Left renal pelvis (tissue), 4 donors: ENCODE measurements at places on chromosomes 7 and 10. TPM values are rescaled to one million over a fixed set of nuclear protein-coding genes. Genes with fewer than 3 reads are reported as not detected.

Gene FAM25C
- not detected for polyA plus RNA-seq

Gene TLX1
- polyA plus RNA-seq: not detected

Gene TAS2R4
- polyA plus RNA-seq: 1.2 TPM

Gene UBE2D4
- 18.7 TPM for polyA plus RNA-seq

Gene MKX
- 0.70 TPM for polyA plus RNA-seq

Gene SPDYE16
- 1.6 TPM for polyA plus RNA-seq

Gene VPS41
- polyA plus RNA-seq: 66.5 TPM

Gene KNDC1
- 10.0 TPM for polyA plus RNA-seq

Gene CPXM2
- 5.5 TPM for polyA plus RNA-seq

DNA sequence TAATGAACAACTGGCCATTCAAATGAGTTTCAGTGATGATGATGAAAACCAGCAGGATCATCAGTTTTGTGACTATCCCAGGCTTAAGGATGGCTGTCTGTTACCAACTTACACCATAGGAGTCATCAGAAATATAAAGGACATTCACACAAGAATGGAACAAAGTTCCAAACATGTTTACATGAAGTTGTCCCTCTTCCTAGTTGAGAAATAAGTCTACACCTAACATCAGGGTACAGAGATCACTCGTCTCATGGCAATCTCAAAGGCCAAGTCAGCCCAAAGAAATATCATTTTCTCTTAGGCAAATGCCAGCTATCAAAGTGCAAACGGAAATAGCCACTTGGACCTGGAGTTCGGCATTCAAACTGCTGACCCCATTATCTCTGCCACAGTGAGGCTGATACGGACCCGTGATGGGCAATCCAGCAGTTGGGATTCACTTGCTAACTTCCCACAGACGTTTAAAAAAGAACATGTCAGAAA is 53.0 kb downstream of the CREB3L2 start:
- DNase-seq: no peak

DNA sequence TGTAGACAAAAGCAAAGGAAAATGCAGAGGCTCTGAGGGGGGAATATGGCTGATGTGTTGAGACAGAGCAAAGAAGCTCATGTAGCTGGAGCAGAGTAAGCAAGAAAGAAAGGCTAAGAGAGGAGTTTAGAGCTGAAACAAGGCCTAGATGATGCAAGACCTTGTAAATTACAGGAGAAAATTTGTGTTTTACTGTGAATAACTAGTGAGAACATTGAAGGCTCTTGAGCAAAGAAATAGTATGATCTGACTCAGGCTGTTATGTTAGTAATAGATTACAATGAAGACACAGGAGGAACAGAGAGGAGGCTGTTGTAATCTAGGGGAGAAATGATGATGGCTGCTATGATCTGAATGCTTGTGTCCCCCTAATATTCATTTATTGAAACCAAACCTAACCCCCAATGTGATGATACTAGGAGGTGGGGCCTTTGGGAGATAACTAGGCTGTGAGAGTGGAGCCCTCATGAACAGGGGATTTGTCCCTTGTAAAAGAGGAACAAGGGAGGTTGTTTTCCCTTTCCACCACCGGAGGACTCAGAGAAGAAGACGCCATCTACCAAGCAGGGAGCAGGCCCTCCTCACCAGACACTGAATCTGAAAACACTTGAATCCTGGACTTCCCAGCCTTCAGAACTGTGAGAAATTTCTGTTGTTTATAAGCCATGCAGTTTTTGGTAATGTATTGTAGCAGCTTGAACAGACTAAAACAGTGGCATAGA is 394.9 kb downstream of the HTR7 start:
- no peak for DNase-seq

DNA sequence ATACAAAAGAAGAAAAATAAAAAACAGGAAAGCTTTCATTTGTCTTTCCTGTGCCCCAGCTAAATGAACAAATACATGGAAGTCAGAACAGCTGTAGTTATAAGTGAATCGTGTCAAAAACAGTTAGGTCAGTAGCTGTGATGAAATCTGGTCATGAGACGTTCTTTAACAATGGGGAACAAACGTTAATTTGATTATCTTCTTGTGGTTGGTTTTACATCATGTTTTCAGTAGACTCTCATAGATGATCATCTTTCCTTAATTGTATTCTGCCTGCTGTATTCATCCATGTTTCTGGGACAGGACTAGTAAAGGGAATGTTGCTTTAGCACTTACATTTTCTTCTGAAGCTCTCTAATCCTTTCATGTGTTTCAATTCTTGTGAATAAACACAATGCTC is 97.0 kb downstream of the PCLO start:
- DNase-seq: no peak

GRCh38 chr10:62681211-62681940 is 123.1 kb upstream of the ADO start:
- DNase-seq: no peak

GRCh38 chr10:126187399-126187798 is 200.9 kb downstream of the ADAM12 start:
- no peak for DNase-seq

DNA sequence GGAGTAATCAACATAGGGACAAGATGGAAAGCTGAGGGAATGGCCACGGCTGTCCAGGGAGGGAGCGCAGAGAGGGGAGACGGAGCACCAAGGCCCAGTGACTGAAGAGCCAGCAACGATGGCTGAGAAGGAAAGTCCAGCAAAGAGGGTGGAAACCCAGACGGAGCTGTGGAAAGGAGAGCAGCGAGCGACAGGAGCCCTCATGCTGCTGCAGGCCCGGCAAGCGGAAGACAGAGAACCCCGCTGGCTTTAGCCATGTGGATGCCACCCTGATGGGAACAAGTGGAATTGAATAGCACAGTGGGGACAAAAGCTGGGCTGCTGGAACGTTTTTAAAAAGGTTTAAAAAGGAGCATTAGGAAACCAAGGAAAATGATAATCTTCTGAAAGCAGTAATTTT is 82.9 kb upstream of the DDC start:
- DNase-seq: no peak

DNA sequence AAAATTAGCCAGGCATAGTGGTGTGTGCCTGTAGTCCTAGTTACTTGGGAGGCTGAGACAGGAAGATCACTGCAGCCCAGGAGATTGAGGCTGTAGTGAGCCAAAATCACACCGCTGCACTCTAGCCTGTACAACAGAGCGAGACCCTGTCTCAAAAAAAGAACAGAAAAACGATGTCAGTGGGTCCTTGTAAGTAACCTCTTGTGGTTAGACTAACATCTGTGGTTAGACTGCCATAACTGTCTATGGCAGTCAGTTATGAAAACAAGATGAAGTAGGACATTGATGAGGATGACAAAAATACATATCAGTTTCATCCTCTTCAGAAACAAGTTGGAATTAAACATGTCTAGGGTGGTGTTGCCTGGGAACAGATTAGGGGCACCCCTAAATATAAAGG is 53.3 kb downstream of the AKAP9 start:
- DNase-seq: no peak

DNA sequence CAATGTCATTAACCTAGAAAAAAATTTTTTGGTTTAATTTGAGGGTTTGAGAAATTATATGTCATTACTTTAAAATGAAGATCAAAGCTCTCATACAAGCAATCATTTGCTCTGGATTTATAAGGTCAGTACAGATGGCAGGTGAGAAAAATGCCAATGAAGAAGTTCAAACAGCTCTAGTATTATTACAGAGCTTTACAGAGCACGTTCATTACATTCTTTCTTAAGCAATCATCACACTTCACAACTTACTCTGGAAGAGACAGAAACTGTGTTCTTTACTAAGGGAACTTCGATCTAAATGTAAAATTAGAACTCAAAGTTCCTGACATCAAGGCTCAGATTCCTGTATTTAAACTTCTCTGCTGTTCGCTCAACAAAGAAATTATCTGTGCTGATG is 153.4 kb downstream of the ATE1 start:
- DNase-seq: no peak

DNA sequence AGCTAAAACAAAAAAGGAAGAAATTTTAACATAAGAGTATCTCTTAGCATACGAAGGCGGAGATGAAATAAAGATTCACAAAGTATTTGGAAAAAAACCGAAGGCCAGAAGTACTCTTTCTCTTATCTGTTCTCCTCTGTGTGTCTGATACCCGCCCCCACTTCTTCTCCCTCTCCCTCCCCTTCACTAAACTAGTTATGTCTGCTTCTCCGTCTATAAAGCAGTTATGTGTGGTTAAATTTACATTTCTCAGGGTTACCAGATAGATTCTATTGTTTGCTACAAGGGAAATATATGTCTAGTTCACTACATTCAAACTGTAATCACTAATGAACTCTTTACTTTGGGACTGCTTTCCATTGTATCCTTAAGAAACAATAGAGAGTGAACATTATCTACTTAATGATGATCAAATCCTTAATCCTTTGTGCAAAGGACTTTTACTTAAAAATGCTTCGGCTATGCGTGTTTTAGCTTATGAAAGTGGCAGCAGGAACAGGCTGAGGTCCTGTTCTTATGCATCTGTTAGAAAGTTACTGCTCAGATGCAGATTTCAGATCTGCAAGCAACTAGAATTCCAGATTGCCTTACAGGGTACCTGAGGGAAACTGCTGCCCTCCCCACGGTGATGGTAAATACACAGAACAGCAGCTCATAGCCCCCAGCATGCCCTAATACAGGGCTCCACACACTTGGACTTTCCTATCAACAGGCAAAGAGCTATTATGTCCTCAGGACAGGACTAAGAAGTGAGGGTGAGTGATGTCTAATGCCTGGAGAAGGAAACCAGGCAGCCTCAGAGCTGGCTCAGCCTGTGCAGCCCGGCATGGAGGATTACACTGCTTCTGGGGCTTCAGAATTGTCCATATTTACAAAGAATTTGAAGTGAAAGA is 273.3 kb downstream of the FZD1 start:
- DNase-seq: no peak

GRCh38 chr10:124000792-124001201 is 92.6 kb downstream of the CHST15 start:
- no peak for DNase-seq

DNA sequence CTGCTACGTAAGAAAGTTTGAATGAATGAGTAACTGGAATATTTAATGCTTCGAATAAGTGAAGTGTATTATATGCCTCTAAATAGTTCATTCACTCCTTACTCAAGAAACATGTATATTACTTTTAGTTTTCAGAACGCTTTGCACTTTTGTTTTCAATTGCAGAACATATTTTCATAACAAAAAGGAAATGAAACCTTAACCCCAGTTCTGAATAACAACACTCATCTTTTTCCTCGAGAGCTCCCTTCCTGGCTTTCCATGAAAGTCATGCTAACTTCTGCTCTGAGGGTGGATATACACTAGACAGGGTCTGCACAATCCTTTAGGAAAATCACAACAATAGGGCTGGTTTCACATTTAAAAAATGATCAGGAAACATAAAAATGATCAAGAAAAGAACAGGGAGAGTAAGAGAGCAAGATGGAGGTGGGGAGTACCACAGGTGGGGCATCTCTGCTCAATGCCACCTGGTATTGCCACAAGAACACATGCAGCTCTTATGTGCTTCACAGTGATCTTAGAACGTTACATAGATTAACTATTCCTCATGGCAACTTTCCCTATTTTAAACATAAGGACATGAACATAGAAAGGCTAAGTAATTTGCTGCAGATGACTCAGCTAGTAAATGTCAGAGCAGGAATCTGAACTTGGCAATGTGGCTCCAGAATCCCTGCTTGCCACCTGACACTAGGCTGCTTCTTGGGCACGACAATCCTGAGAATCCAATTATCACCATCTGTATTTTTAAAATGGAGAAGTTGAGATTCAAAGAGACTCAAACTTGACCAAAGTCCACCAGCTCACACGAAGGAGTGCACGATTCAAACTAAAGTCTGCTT is 219.5 kb upstream of the AOAH start:
- no peak for DNase-seq

DNA sequence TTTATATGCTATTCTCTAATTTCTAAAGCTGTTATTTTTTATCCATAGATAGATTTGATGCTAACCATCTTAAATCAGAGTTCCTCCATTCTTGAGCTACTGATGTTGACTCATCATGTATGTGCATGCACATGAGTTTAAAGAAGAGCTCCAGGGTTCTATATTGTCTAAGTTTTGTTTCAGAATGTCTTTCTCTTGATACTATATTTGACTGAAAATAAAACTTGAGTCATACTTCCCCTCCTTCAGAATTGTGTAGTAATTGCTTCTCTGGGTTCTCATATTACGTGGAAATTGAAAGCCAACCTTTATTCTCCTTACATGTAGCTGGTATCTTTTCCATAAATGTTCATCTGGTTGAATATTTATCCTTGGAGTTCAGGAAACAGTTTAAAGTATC is 89.4 kb downstream of the LRRTM3 start:
- no peak for DNase-seq

DNA sequence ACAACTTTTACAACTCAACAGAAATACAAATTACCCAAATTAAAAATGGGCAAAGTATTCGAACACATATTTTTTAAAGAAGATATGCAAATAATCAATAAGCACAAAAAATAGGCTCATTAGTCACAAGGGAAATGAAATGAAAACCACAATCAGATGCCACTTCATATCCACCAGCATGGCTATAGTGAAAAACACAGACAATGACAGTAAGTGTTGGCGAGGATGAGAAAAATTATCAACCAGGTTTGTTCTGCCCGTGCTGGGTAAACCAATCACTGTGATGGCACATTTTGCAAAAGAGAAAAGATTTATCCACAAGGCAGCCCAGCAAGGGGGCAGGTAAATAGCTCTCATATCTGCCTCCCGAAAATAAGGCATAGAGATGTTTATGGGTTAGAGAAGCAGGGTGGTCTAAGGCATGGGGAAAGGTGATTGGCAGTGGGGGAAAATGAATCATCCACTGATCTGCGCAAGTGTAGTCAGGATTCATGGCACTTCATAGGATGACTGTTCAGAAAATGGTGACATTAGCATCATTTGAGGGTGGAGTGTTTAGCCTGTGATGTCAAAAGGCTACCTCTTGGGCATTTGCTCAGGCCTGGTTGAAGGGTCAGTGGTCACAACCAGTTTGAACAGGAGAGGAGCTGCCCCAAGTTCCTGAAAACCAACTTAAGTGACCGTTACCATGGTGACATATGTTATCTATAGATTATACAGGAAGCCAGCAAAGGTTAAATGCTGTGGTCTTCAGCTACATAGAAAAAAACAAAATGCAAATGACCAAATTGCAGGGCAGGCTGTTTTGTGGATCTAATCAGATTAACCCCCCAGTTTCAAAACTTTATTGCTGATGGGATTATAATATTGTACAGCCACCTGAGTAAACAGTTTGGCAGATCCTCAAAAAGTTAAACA is 8.0 kb upstream of the CFAP70 start:
- DNase-seq: no peak

DNA sequence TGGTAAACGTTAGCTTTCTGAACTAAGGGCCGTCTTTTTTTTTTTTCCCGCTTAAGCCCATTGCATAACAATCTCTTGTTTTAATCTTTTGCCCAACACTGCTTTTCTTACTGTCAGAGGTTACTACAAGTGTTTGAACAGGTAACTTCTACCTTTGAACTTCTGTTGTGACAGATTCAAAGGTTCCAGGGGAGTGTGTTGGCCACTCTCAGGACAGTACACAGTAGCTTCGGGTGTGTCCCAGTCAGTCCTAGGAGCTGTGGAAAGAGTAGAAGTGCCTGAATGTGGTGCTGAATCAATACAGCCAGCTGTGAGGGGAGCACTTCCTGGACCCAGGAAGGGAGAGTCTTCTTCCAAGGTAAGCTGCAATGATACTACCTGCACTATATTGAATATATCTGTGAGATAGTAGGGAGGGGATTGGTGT is at the start of gene ACSL5:
TSS of gene ACSL5 (plus strand) at position 205 of the 427 bp plus-strand sequence. CDS start 20,831 bp downstream, outside the sequence.
- DNase-seq: no peak

GRCh38 chr10:129056734-129057689 is 410.0 kb upstream of the MGMT start:
- DNase-seq: no peak
